Stimulated activated CD4-positive, alpha-beta T cell treated with anti-CD3 and anti-CD28 coated beads, TNF-alpha, amount 100 ng/mL, for 1 hour (primary cell): ENCODE measurements at places on chromosomes 5 and 9.

DNA sequence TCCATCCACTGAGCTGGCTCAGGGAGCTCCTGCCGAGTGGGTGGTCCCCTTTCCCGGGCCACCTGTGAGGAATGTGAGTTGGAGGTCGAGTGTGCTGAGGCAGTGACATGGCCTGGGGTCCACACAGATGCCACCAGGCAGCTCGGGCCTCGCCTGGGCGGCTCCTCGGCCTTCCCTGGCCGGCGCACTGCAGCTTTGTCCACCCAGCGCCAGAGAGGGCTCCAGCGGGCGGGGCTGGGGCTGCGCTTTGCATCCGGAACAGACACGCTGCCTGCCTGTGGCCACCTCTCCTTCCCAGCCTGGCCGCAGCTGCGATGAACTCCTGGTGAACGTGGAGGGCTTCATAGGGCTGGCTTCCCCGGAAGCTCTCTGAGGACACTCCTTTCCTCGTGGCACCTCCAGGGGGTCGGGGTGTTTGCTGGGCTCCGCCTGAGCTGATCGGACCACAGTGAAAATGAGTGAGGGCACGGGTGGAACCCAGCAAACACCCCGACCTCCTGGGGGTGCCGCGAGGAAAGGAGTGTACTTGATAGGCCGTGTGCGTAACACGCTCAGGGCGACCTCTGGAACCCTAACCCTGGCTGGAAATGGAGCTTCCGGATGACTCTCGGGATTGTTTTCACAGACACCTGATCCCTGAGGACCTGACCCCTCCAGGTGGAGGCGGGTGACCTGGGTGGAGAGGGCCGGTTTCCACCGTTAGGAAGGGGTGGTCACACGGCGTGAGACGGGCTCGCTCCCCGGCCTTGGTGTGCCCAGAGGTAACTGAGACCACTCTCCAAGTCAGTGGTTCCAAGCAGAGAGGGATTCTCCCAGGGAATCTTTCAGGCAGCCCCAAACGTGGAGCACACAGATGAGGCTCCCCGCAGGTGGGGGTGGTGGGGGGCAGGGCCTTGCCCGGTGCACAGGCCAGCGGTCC is 31.8 kb upstream of the RXRA start:
- DNase-seq: no peak

GRCh38 chr5:73233053-73233460 is 60.1 kb downstream of the TMEM174 start:
- no peak for DNase-seq

DNA sequence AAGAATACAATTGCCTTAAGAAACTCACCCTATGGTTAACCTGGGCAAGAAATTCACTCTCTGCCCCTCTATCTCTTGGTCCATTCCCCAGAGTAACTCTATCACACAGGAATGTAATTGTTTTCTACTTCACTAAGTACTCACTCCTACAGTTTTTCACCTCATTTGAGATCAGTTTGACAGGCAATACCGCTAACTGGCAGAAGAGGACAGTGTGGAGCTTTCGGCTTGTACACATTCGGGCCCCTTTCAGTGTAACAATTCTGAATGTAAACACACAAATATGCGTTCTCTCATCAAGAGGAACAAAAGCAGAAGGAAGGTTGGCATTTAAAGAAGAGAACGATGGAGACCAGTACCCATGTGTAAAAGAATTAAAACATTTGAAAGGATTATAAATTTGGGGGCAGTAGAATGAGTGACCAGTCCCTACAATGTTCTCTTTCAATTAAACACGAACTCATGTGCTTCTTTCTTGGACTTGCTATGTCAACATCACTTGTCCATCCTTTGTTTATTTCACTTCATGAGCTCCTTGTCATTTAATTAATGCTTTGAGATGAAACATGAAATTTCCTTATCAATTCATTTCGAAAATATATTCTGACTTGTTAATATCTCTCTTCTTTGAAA is 188.5 kb upstream of the GRAMD2B start:
- no peak for DNase-seq

- DNase-seq: no peak
Measured at GRCh38 chr5:154131817-154132216, 58.7 kb upstream of the GALNT10 start.

DNA sequence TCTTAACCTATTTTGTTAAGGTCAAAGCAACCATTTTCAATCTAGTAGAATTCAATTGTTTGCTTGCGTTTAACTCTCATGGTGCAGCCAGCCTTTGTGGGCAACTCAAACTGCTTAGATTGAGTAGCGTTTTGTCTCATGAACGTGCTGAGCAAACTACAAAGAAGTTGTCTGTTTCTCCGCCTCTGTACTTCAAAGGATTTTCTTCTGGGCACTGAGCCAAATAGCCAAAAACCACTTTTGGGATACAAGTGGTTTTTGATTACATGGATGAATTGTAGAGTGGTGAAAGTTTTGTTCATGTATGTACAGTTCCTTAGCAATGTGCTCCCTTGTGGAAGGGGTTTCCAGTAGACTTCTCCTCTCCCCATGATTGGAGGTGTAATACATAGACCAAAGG is 122.9 kb downstream of the CFAP90 start:
- no peak for DNase-seq

- no peak for DNase-seq
Measured at GRCh38 chr5:154669402-154669801, 85.8 kb upstream of the LARP1 start.

DNA sequence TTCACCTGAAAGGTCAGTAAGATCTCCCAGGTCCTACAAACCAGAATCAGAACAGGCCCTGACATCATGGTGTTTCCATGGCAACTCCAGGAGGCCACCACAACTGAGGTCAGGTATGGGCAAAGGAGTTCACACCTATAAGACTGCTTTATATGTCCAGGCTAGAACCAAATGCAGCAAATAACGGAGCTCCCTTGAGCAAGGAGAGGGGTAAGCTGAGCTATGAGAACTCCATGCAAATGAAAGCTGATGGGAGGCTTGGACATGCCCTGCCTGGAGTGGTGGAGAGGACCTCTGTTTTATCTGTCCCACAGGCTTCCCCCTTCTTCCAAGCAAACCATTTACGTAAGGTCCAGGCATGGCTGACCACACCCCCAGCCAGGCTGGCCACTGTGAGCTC is 207.7 kb downstream of the SPOCK1 start:
- no peak for DNase-seq

DNA sequence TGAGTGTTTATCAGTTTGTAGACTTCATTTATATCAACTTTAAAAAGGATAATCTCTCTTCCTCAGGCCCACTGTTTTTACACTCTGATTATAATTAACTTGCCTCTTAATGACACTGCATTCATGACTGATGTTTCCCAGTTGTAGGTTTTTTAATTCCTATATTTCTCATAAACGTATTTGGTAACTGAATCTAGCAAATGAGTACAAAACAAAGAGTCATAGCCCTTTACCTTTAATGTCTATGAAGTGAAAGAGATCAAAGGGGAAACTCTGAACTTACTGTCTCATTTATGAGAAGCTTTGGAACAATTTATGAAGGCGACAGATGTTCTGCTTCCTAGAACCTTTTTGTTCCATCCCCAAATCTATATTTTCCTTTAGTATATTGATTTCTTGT is 56.6 kb upstream of the ABCA1 start:
- no peak for DNase-seq

DNA sequence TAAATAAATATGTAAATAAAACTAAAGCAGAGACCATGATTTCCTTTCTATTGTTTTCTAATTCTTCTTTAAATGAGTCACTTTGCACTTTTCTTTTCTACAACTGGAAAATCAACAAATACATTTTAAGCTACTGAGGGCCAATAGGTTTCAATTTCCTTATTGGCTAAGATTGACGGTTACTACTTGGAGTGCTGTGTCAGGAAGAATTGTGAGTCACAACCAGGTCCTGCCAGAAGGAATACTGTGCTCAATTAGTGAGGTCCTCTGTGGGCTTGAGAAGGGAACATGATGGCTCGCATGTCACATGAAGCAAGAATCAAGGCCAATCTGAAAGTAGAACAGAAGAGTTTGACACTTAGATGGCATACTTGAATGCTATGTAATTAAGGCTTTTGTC is 110.8 kb downstream of the HMHB1 start:
- no peak for DNase-seq

DNA sequence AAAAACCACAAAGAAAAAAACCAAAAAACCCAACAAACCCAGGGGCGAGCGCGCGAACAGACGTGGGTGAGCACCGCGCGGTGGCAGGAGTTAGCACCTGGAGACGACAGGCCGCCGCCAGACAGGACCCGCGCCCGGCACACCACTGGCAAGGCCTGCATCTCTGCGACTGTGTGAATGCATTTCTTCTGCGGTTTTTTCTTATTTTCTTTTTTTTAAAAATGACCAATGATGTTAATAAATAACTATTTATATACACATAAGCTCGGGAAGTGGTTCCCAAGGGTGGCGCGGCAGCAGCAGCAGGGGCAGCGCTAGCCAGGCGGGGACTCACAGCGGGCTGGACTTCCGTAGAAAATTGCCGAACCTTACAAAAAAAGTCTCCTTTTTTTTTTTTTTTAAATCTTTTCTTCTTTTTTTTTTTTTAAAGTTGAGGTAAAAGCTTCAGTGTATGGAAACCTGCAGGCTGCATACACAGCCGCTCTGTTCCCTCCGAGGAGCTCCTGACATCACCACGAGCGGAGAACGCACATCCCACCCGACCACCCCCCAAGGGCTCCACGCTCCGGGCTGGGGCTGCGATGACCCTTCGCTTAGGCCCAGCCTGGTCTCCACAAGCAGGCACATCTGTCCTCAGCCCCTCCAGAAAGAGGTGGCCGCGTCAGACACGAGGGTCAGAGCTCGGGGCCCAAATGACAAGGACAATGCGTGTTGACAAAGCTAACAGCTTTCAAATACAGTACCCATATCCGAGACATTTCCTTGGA is 7.4 kb downstream of the BRD3OS start:
- no peak for DNase-seq

- no peak for DNase-seq
Measured at GRCh38 chr9:122457787-122458186, 19.9 kb downstream of the OR1J1 start.

DNA sequence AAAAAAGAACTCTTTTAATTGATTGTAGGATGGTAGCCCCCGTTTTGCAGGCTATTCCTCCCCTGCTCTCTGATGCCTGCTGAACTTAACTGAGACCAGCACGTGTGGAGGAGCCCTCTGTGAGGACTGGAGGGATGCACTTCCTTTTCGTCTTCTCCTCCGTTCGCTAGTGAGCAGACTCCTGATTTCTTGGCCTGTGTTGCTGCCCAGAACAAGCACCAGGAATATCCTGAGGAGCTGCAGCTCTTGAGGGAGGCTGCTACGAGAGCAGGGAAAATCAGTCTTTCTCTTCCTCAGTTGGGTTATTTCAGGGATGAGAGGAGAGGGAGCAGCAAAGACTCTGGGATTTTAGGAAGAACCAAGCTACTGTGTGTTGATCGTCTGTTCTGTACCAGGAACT is 74.7 kb downstream of the ARHGAP26 start:
- no peak for DNase-seq

GRCh38 chr5:15704397-15704947 is 204.5 kb downstream of the FBXL7 start:
- DNase-seq: no peak

DNA sequence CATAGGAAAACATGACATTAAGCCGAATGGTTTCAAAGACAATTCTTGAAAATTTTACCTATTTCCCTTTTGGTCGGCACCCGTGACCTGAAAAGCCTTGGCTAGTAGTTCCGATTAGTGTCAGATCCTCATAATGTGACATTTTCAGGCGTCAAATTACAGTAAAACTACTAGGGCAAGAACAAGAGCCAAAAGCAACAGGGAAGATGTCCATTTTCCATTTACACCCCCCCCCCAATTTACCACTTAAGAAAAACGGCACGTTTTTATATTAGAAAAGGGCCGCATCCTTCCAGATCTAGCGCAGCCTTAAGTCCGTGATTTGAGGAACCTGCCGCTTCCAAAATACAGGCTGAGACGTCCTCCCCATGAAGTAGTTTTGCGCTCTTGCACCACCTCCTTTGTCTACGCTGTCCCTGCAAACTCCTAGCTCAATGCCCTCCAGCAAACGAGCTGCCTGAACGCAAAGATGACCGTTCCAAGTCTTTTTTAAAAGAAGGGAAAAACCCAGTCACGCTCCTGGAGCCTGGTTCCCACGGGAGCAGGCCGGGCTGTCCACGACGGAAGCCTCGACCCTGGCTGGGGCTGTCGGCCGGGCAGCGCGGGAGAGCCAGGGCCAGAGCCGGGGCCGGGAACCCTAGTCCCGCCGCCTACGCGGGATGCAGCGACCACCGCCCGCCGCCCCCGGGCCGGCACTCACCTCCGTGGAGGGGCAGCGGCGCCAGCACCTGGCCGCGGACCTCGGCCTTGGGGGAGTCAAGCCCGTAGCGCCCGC is 616 bp downstream of the RNF130 start:
- DNase-seq: no peak

- no peak for DNase-seq
Measured at GRCh38 chr5:90606539-90606938, 47.9 kb downstream of the ADGRV1 start.

GRCh38 chr9:97560851-97561250 is 59.4 kb downstream of the TMOD1 start:
- no peak for DNase-seq

DNA sequence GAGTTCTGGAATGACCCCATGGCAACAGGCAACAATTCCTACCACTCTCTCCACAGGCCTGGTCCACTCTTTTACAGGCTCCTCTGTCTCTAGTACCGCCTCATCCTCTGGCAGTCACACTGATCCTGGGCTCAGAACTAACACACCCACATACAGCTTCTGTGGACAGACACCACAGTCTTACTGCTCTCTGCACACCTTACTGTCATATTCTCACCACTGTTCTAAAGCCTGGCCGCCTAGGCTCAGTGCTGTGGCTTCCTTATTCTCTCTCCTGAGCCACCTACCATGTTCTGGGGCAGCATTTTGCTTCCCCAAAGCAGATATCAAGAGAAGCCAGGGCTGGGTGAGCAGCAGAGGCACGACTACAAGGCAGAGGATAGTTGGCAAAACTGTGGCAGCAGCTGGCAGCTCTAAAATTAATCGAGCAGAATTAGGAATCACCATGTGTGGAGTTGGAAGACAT is 14.8 kb downstream of the REEP5 start:
- DNase-seq: no peak

GRCh38 chr9:121503444-121503843 is 3.8 kb upstream of the GGTA1 start:
- DNase-seq: no peak

DNA sequence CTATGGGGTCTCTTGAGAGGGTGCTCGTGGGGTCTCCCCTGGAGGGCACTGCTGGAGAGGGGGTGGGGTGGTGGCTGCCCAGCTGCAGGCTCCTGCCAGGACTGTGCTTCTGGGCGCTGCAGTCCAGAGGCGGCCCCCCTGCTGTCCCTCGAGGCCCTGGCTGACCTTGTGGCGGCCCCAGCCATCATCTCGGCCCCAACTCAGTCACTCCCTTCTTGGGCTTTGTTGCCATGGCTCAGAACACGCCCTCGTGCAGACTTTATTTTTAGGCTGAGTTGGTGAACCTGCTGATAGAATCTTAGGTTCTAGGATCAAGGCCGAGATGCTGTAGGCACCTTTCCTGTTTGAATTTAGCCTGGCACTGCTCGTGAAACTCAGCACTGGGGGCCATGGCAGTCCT is 22.8 kb downstream of the FBXW5 start:
- DNase-seq: no peak
